ENCODE measurements at places on chromosomes 6 and 20.

DNA sequence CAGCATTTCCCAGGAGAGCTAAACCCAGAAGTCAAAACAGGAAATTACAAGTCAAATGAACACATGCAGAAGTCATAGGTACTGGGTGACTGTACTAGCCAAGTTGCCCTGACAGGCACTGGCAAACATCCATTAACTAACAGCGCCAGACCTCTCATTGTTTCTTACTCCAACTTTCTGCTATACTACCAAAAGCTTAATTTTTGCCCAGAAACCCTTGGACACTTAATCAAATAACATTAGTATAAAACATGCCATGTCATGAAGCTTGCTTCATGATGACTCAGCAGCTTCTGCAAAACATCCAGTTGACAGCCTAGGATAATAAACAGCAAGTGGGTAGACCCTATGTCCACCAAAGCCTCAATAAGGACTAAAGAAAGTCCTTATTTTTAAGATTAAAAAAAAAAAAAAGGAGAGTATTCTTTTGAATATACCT lies 3.5 kb downstream of the NUP153 start:
- DNase-seq, result peak; percentile 20

- DNase-seq, result no peak
Observed at GRCh38 chr6:11296449-11297375, 64.2 kb upstream of the NEDD9 start.

- no peak for DNase-seq
Observed at GRCh38 chr6:147548921-147549475, 40.5 kb downstream of the SAMD5 start.

- no peak for DNase-seq
Observed at GRCh38 chr20:22686097-22686496, 101.7 kb upstream of the FOXA2 start.

GRCh38 chr6:133262804-133263203 lies 21.6 kb downstream of the EYA4 start:
- DNase-seq, result no peak

GRCh38 chr6:159117563-159117962 lies 51.6 kb upstream of the FNDC1 start:
- DNase-seq, result no peak
